Activated CD8-positive, alpha-beta memory T cell treated with anti-CD3 and anti-CD28 coated beads for 24 hours (primary cell): ENCODE measurements at places on chromosomes 11 and 22.

- no peak for DNase-seq
Observed at GRCh38 chr11:110219006-110219785, 77.2 kb downstream of the RDX start.

DNA sequence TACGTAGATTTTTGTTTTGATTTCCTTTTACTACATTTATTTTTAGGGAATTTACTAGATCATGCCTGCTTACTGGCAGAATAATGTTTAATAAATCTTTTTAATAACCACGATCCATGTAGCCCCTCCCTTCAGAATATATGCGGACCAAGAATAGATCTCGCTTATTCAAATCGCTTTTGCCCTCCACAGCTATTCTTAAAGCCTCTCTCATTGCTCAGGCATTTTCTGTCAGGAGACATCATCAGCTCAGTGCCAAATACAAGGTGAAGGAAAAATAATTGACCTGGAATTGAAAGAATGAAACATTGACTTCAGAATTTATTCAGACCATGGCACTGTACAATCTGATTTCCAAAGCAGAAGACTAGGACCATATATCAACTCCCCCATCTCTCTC, 10.0 kb upstream of the JAML start:
- DNase-seq: no peak

DNA sequence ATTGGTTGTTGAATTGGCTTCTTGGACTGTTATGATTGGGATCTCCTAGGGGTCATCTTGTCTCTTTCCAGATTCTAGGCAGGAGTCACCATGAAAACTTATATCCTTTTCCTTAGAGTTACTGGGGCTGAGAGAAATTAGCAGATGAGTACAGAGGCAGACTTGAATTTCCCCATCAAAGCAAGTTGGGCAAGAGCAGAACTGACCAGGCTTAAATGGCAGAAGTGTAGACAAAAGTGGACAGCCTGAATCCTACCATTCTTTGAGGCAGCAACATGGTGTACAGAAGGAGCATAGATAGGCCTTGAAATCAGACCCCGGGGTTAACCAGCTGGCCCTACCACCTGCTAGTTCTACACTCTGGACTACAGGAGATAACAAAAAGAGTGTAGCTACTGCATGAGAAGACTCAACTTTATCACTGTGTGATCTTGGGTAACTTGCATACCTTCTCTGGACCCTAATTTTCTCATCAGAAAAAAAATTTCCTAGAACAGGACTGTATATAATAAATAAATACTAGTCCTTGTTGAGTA, 427.4 kb upstream of the CADM1 start:
- DNase-seq: no peak

DNA sequence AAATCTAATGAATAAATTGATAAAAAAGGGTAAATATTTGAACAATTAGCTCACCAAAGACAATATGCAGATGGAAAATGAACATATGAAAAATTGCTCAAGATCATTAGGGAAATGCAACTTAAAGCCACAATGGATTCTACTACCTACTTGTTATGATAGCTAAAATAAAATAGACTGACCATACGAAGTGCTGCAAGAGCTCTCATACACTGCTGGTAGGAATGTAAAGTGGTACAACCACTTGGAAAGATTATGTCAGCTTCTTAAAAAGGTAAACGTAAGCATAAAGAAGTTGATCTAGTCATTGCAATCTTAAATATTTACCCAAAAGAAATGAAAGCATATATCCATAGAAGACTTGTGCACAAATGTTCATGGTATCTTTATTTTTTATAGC, 504.2 kb upstream of the ARHGAP42 start:
- DNase-seq: no peak

DNA sequence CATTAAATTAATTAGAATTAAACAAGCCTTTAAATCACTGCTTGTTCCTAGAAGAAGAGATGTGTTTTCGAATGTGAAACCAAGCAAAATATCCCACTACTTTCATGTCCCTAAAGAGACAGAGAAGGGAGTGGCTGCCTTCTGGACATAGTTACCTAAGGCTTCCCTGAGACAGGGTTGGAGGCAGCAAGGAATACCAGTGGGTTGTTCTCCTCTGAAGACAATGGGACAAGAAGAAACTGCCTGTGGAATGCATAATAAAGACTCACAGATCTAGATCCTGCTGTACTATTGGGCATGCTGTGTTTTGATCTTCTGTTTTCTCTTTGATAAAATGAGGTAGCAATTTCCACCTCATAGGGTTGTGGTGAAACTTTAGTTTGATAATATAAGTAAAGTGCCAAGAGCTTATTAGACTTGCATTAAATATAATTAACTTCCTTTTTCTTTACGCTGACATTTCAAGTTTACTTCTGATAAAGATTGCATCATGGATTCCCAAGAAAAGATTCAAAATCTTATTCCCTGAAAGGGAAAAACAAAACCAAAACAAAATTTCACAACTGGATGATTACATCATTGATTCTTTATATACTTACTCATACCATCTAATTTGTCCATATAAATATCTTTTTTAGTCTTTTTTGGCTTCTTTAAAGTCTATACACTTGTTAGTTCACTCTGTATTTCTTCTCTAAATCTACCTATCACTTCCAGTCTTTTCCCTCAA, 621.3 kb downstream of the ETS1 start:
- DNase-seq: no peak

DNA sequence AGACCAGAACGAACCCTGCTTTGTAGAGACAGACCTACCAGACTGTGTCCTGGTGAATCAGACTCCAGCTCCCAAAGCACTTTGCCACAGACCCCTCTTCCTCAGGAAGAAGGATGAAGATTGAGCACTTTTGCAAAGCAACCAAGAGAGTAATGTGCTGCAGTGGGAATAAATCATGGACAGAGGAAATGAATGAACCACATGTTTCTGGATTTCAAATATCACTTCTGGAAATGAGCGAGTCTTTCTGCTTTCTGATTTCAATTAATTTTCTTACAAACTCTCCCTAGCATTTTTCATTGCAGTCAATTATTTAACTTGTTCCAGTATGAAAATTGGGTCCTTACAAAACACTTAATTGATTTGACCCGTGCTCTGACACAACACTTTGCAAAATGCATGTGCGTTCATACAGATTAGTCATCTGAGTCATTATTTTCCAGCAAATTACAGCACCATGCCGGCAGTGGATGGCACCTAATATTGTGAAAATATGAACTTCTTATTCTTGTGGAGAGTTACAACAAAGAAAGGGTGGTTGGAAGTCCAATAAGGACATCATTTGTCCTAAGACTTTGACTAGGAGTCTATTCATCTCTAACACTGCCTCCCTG, 315.9 kb upstream of the CCDC90B start:
- no peak for DNase-seq

GRCh38 chr11:81135570-81135969, 1598.1 kb downstream of the FAM181B start:
- DNase-seq: no peak

DNA sequence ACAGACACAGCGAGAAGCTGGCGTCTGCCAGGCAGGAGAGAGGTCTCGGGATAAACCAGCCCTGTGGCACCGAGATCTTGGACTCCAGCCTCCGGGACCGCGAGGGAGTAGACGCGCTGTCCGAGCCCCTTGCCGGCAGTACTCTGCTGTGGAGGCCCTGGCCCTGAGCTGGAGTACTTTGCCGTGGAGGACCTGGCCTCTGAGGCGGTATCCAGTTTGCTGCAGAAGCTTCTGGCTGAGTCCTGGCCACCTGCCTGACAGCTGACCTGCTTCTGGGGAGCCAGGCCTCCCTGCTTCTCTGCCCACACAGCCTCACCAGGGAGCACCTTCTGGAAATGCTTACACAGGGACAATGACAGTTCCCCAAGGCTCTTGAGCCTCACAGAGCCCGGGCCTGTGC, 31.6 kb upstream of the CARS1 start:
- no peak for DNase-seq

DNA sequence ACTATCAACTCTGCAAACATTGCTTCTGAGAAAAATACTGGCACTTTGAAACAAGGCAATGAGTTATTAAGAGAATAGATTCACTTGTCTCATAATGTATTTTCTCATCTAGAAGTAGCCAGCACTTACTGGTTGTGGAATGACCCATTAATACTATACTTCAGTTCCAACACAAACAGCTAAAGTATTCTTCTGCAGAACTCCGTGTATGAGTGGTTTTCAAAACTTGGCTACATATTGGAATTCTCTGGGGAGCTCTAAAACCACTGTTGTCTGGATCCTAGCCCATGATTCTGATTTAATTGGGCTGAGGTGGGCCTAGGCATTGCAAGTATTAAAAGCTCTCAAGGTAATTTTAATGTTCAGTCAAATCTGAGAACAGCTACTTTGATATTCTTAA, 1416.4 kb upstream of the RAG2 start:
- no peak for DNase-seq

DNA sequence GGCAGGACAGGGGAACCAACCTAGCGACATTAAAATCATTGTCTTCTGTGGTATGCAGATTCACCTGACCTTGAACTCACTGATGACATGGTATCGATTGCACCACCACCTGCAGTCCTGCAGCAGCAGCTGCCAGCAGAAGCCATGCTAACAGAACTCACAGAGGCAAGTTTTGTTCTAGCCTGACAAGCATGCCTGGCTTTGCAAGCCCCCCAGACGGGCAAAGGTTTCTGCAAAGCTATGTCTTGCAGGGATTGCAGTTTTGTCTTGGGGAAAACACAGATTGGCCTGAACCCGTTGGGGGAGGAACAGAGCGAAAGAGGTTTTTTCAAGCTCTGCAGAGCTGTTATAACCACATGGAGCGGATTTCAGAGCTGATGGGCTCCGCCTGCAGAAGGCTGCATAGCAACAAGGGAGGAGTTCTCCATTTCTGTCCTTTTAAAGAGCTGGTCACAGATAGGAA, 221.0 kb downstream of the HIPK3 start:
- DNase-seq: no peak

DNA sequence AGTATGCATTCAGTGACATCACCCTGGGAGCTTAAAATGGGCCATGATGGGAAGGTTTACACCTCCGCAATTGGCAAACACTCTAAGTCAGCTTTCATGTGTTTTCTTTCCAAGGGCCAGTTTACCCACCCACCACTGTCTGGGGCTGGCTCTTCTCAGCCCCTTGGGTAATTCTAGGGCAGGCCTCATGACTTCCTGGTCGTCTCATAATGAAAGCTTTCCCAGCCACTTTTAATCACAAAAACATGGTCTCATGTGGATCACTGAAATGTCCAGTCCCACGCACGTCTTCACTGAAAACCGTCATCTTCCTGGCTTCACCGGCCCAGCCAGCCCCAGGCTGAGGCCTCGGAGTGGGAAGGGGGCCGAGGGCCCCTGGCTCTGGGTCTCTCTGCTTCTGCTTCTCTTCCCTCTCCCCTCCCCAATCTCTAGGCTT, 58.5 kb upstream of the ANO1 start:
- DNase-seq: no peak

DNA sequence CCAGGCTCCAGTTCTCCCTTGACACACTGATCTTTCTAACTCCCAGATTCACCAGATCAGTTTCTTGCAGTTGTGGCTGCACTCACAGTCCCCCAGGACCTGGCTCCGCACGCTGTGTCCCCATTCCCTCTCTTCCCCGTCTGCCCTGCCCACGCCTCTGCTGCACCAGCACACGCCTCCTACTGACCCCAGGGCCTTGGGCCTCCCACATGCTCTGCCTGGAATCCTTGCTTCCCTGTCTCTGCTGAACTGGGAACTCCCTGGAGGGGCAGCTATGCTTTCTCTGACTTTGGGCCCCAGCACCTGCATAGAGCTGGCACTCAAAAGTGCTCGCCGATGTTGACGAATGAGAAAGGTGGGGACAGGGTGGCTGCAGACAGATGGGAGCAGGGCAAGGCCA, 68.9 kb downstream of the MYO7A start:
- DNase-seq: no peak

GRCh38 chr22:25120761-25121212, 78.9 kb upstream of the CRYBB3 start:
- DNase-seq: no peak

- no peak for DNase-seq
Observed at GRCh38 chr11:96126917-96127595, 203.1 kb upstream of the MTMR2 start.

DNA sequence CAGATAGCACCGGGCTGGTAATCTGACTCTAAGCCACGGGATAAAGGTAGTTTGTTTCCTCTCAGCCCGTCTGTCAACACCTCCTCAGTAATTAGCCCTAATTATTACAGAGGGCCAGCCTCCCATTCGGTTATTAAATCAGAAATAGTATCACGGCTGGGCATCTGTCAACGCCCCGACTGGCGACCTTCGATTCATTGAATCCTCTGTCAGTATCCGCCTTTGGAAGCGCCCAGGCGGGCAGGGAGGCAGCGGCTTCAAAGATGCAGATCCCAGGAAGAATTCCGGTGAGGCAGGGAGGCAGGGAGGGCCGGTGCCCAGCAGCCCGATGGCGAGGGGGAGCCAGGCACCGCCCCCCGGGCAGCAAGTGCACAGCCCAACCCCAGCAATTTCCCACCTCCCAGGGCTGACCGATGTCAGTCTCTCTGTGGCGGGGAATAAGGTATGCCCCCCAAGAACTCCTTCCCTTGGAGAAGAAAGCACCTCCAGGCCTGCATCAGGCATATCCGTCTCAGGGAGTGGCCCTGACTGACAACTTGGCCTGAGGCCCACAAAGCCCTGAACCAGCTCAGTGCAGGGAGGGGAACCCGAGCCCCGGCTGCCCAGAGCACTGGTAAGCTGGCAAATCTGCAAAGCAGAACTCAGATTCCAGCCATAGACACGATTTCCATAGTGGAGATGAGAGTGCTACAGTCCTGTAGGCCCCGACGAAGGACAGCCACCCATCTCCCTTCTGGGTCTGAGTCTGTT, 11.4 kb downstream of the GNB1L start:
- no peak for DNase-seq

- peak; percentile 46 for DNase-seq
Observed at GRCh38 chr22:28034145-28034759, 115.2 kb upstream of the PITPNB start.

- DNase-seq: no peak
Observed at GRCh38 chr11:78595436-78596130, 20.9 kb upstream of the NARS2 start.

DNA sequence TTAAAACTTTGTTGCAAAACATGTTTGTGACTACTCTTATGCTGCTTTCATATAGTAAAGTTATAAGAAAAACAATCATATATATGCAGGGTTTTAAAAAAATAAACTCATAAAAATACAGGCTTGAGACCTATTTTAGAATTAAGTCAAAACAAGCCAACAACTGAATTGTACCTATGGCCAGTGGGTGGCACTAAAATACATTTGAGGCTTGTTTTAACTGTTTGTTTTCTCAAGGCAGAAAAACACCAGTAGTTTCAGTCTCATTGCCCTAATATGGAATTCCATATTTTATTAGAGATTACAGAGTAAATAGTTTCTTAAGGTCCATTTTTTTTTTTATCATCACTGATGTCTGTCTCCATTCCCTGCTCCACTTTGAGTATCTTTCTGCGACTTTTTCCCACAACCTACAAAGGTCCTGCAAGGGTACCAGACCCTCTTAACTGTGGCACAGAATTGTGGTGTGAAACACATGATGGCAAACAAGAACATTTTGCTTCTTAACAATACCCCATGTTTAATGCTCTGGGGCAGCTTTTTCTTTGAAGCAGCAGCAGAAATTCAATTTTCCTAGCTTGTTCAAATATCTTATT, 8.5 kb upstream of the CCDC89 start:
- no peak for DNase-seq

GRCh38 chr11:62601122-62601371, 618 bp downstream of the MTA2 start:
- DNase-seq: no peak

- DNase-seq: no peak
Observed at GRCh38 chr11:69677749-69678148, 2.6 kb upstream of the LTO1 start.

- no peak for DNase-seq
Observed at GRCh38 chr11:128907585-128907984, 16.4 kb downstream of the KCNJ5 start.

- no peak for DNase-seq
Observed at GRCh38 chr11:110475671-110476070, 45.9 kb downstream of the FDX1 start.

GRCh38 chr11:44573333-44573732, 7.9 kb downstream of the CD82 start:
- no peak for DNase-seq
